ENCODE measurements at places on chromosomes 16 and 17.

GRCh38 chr17:61130330-61130729 is 269.3 kb upstream of the TBX2 start:
- DNase-seq = no peak

GRCh38 chr16:8292271-8292670 is 298.0 kb downstream of the TMEM114 start:
- DNase-seq = no peak

DNA sequence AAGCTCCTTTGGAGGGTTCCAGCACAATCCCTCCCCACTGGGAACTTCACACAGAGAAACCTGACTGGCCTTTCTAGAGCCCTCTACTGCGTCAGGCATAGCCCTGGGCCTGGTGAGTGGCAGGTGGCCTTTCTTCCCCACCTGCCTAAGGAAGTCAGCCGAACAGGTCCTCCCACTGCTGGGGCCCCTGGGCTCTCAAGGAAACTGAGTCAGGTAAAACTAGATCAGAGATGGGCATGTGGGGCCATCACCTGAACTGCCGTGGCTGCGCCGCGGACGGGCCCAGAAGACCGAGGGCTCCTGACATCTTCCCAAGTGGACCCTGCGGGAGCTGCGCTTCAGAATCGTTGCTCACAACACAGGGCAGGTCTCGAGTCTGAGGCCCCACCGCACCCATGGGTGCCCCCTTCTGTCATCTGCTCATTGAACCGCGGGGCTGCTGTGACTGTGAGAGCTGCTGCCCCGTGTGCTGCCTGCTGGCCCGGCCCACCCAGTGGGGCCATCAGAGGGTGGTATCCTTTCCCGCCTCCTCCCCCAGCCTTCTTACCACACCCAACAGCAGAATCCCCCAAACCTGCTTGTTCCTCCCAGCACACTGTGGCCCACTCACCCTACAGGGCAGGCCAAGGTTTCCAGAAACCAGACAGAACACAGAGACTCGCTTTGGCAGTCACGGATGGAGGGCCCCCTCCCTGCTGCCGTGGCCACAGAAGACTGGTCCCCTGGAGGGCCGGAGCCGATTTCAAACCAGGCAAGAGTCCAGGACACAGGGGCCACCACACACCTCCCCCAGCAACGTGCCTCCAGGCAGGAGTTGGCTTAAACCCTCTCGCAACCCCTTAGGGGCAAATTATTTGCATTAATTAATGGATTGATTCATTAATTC is 81.1 kb downstream of the TBC1D16 start:
- peak; percentile 17 for DNase-seq

GRCh38 chr16:75593825-75594820 is 27.9 kb downstream of the GABARAPL2 start:
- DNase-seq = no peak
